ENCODE measurements at places on chromosomes 1 and 21.

DNA sequence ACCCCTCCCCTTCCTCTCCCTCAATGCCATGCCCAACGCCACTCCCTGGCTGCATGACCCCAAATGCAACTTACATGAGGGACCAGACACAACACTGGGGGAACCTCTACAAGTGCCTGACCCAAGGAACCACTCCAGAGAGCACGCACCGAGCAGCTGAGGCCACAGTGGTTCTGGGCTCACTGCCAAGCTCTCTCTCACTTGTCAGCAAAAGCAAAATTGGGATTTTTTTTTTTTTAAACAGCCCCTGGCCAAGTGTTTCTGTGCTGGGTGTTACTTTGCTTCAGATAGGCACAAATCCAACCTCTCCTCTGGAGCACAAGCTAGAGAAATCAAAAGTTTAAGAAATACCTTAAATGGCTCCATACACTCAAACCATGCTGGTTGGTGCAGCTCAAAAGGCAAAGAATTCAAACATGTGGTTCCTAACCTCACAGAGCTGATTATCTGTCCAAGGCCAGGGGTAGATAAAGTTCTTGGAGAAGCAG lies 363.0 kb downstream of the SETD4 start:
- no peak for DNase-seq

GRCh38 chr1:91440847-91441246 lies 36.2 kb upstream of the HFM1 start:
- DNase-seq, result no peak

DNA sequence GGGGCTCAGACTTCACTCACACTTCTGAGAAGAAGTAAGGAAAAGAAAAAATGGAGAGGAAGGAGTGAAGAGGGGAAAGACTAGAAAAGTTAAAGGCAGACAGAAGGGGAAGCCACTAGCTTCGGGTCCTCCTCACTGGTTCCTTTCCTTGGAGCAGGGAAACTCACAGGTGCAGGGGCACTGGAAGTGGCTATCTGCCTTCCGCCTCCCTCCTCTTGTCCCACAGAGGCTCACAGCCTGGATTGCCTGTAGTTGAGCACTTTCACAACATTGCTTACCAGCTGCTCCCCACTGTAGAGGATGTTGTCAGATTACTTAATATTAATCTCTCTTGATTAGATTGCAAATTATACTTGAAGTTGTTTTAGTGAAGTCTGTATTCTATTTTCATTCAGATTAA lies 21.6 kb upstream of the ABCA4 start:
- DNase-seq, result no peak

DNA sequence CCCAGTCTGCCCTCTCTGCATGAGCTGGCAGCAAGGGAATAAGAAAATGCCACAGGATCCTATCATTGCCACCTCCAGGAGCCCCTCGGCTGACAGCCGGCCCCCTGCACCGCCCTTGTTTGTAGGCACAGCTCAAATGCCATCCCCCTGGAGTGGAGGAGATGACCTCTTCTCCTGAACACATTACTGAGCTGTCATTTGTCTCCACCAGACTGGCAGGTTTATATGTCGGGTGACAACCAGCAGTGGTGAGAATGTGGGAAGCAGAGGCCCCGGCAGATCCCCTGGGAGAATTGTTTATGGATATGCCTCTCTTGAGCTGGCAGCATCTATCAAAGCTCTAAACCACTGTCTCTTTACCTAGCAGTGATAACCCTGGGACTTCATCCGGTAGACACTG lies 135.4 kb upstream of the FMN2 start:
- DNase-seq, result no peak

- DNase-seq, result no peak
These were observed 64.6 kb upstream of the CLDN14 start for GRCh38 chr21:36544545-36544944.

DNA sequence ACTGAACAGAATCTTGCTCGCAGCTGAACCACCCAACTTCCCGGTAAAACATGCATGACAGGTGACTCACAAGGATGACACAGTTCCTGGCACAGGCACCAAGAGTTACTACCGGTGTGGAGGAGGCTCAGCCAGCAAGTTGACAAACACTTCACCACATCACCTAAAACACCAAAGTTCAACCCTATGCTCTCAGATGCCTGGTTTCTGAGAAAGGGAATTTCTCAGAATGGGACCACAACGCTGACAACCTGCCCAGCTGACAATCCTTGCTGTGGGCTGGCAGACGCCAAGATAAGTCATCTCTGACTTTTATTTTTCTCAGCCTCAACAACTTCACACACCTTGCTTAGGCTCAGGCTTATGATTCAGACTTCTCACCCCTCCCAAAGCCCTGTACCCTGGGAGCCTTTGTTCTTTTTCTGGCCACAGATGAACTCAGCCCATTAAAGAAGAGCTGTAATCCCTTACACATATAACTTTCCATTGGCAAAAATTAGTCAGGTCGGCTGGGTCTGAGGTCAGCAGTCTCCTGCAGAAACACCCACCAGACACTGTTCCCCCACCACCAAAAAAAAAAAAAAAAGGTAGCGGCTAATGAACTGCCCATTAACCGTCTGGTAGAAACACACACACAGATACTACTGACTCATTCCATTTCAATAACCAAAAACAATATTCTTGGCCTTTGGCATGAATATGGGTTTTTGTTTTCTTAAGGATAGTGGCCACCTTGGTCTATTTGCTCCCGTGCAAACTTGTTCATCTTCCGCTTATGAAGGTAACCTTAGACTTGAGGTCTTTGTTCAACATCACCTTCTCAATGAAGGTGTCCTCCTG lies 10.8 kb upstream of the TIAM1 start:
- peak; percentile 92 for DNase-seq

DNA sequence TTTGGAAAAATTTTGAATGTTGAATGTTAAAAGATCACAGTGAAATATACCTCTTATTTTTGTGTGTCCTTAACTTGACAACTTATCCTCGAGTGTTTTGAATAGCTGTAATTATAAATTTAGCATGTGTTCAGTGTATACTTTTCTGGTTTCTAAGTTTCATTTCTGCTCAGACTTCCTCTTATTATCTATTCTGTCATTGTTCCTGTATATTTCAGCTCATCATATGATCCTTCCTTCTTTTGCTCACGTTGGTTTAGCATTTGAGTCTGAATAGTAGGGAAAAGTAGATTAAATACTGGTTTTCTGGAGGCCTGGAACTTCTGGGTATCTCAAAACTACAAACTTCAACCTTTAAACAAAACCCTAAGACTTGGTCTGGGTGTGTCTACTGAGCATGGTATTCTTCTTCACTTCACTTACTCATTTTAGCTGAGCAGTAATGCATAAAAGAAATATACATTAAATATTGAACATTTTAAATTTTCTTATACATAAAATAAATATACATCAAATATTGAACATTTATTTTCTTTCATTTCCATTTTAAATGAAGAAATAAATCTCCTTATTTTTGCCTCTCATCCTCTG lies 3.3 kb upstream of the ATP6V1G3 start:
- no peak for DNase-seq

DNA sequence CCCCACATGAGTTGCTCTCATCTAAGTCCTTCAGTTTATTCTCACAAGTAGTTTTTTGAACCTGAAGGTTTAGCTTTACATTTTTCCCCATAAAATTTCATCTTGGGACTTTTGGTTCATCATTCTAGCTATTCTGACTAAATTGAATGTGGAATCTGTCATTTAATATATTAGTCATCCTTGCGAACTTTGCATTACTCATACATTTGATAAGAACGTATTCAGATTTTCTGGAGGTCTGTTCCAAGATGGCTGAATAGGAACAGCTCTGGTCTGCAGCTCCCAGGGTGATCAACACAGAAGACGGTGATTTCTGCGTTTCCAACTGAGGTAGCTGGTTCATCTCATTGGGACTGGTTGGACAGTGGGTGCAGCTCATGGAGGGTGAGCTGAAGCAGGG lies 59.8 kb upstream of the CSF1 start:
- DNase-seq, result no peak

DNA sequence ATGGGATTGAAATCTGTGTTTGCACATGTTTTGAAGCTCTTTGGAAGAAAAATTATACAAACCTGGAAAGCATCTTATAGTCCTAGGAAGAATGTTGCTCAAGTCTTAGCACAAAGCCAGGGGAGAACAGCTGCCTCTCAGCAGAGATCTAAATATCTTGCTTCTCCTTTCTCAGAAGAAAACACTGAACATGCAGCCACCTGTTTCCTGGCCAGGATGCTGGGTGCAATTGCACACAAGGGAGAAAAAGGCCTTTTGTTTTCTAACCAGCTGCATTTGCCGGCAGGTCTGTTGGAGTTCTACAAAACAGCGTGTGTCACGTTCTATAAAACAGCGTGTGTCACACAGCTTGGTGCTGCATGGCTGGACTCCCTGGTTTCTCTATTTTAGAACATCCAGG lies 259.6 kb upstream of the PLD5 start:
- no peak for DNase-seq

- DNase-seq, result peak; percentile 73
These were observed 8.6 kb upstream of the CALML6 start for GRCh38 chr1:1906185-1907097.

GRCh38 chr1:28642056-28642846 lies 616 bp downstream of the TAF12 start:
- peak; percentile 7 for DNase-seq

GRCh38 chr21:25396135-25396711 lies 211.1 kb downstream of the MRPL39 start:
- peak; percentile 44 for DNase-seq

- no peak for DNase-seq
These were observed 7.6 kb downstream of the KPNA6 start for GRCh38 chr1:32115496-32115895.

GRCh38 chr1:90580176-90580575 lies 136.9 kb downstream of the BARHL2 start:
- no peak for DNase-seq

GRCh38 chr1:221886743-221887414 lies 145.0 kb upstream of the DUSP10 start:
- no peak for DNase-seq

- DNase-seq, result no peak
These were observed 6.3 kb downstream of the RCC1 start for GRCh38 chr1:28512058-28512611.

- no peak for DNase-seq
These were observed 138.4 kb upstream of the PLD5 start for GRCh38 chr1:242662886-242663285.

GRCh38 chr1:109929170-109929569 lies 18.5 kb downstream of the CSF1 start:
- no peak for DNase-seq

- DNase-seq, result no peak
These were observed 183.6 kb downstream of the ETS2 start for GRCh38 chr21:38989379-38989744.

GRCh38 chr1:116711263-116711840 lies 42.9 kb upstream of the CD2 start:
- DNase-seq, result no peak

- DNase-seq, result no peak
These were observed 14.1 kb downstream of the MTR start for GRCh38 chr1:236809148-236809547.

DNA sequence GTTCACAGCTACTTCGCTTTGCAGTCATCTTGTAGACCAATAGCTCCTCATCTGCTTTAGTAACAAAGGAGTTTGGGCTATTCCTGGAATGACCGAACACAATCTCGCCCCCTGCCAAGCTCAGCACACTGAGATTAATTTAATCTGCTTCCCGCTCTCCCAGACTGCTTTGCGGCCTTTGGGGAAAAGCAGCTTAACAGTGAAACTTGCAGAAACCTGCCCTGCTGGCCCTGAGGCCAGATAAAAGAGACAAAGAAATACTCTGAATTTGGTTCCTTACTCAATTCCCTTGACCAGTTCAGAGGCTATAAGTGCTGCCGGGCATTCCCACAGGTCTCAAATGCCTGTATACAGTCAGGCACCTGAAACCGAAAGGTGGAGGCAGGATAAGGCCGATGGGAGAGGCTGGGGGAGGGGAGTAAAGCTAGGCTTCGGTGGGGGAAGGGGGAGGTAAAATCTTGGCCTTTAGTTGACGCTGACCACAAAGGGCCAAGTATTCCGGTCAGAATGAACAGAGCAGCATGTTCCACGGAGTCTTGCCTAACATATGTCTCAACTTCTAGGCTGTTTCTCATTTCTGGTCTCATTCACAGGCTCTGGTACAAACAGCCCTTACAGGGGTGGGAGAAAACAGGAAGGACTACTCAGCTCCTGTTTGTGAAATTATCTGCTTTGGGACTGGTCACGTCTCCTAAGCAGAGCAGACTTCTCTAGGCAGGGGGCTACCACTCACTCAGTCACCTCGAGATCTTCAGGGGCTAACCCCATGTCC lies 17.7 kb upstream of the A3GALT2 start:
- DNase-seq, result no peak

DNA sequence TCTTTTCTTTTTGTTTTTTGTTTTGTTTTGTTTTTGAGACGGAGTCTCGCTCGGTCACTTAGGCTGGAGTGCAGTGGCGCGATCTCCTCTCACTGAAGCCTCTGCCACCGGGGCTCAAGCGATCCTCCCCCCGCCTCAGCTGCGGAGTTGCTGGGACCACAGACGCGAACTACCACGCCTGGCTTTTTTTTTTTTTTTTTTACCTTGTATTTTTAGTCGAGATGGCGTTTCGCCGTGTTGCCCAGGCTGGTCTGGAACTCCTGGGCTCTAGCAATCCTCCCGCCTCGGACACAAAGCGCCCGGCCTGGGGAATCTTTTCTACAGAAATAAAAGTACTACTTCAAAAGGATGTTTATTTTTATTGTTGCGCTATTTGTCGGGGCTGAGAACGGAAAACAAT lies 1.1 kb upstream of the SETDB1 start:
- no peak for DNase-seq

DNA sequence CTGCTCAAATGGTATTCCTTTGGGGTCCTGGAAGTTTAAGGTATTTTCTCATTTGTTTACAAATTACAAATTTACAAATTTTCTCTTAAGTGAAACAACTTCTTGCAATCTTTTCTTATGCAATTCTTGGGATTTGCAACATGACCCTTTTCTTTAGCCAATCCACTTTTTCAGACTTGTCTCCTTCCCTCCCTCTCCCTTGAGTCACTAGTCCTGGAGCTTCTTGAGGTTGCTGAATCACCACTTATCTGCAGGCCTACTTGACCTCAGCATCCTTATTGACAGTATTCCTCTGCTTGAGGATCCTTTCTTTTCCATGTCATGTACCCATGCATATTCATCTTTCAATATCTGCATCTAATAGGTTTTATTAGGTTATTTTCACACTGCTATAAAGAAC lies 302.8 kb upstream of the ADAMTS5 start:
- DNase-seq, result no peak

All from CD4-positive, alpha-beta T cell treated with Interleukin-2 at 100 ng/mL for 4 hours (primary cell).